ENCODE measurements at places on chromosomes 16 and 17.

DNA sequence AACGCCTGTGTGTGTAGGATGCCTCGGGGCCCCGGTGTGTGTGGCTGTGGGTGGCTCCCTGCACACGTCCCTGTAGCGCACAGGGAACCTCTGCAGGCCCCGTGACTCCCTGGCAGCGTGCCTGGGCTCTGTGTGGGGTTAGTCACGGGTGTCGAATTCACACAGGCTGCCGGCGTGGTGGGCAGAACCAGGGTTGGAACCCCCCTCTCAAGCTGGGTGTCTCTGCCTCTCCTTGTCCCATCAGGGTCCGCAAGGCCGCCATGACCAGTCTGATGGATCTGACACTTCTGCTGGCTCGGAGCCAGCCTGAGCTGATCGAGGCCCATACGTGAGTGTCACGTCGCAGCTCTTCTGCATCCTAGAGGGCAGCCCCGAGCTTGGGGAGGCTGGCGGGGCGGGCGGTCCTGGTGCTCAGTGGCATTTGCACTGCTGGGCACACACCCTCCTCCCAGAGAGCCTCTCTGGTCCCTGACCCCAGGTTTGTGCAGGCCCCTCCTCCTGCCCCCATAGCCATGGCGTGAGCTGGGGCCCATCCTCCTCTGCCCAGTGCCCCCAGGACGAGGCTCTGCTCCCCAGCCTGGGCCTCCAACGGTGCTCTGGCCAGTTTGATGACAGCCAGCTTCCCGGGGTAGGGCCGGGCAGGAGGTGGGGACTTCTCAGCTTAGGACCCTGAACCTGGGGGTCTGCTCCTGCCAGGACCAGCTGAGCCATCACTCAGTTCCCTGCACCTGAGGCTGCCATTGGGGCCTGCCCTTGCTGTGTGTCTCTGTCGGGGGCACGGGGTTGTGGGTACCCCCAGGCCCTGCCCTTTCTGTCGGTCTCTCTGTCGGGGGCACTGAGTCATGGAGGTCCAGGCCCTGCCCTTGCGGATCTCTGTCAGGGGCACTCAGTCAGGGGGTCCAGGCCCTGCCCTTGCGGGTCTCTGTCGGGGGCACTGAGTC, 88.1 kb upstream of the ZNF750 start:
- no peak for DNase-seq

- no peak for DNase-seq
Measured at GRCh38 chr17:74608511-74608910, 15.0 kb downstream of the CD300E start.

- no peak for DNase-seq
Measured at GRCh38 chr16:51157698-51158097, 6.6 kb upstream of the SALL1 start.

DNA sequence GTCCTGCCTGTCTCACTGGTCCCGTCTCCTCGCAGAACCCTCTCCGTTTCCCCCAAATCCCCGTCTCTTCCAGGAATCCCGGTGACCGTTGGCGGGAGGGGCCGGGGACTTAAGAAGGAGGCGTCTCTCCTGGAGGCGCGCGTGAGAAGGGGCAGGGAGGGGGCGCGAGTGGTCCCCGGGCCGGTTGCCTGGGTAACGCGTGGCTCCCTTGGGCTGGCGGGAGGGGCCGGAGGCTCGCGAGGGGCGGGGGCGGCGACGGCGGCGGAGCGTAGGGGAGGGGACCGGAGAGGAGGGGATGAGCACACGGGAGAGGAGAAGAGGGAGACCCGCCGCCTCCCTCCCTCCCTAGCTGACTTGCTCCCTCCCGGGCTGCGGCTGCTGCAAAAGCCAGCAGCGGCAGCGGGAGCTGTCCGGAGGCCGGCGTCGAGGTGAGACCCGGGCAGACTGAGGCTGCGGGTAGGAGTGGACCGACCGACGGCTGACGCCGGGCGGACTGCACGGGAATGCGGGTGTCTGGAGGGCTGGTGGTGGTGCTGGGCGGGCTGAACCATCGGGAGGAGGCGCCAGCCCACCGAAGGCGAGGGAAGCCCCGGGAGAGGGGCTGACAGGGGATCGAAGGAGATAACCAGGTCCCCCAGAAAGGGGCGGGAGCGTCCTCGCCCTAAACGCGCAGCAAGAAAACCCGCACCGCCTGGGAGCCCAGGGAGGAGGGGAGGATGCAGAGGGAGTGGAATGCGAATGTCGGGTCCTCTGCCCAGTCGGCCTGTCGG, at the start of gene PRRT2:
Gene PRRT2, plus strand, starts transcription at position 298 of the 770 bp plus-strand sequence. CDS start 862 bp downstream, outside the sequence.
- peak; percentile 66 for DNase-seq

DNA sequence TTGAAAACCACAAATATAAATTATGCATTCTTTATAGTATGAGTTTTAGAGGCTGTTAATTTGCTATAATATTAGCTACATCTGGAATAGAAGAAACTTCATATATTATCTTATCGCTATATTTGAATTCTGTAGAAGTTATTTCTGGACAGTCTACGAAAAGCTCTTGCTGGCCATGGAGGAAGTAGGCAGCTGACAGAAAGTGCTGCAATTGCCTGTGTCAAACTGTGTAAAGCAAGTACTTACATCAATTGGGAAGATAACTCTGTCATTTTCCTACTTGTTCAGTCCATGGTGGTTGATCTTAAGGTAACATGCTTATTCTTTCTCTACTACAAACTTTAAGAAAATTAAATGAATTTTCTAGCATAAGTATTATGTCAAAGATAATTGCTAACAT, 96.8 kb downstream of the OMG start:
- no peak for DNase-seq

- DNase-seq = peak; percentile 53
Measured at GRCh38 chr16:361872-362701, 8.3 kb downstream of the MRPL28 start.

DNA sequence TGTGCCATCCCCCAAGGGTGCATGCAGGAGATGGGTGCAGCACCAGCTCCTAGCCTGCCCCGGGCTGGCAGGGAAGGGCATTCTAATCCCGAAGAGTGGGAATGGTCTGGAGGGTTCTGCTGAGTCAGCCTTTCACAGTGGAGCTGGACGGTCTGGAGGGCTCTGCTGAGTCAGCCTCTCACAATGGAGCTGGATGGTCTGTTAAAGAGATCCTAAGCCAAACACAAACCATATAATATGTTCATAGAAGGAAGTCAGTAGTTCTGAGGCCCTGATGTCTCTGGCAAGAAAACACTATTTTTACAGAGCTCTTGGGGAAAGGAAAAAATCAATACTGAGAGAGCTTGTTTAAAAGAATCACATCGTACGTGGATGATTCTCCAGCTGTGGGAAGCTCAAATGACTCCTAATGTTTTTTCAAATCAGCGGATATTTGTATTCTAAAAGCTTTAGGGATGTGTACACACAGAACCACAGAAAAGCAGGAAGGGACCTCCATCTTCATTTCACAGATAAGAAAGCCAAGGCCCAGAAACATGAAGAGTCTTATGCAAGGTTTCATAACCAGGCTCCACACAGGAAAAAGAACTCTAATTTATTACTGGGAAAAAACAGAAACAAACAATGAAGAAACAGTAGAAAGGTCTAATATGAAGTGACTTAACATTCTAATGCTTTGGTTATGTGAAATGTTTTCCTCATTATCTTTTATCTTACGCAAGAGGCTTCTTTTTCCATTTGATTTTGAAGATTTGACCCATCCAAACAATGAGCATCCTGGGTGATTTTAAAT, 176.3 kb downstream of the VPS53 start:
- DNase-seq = no peak

DNA sequence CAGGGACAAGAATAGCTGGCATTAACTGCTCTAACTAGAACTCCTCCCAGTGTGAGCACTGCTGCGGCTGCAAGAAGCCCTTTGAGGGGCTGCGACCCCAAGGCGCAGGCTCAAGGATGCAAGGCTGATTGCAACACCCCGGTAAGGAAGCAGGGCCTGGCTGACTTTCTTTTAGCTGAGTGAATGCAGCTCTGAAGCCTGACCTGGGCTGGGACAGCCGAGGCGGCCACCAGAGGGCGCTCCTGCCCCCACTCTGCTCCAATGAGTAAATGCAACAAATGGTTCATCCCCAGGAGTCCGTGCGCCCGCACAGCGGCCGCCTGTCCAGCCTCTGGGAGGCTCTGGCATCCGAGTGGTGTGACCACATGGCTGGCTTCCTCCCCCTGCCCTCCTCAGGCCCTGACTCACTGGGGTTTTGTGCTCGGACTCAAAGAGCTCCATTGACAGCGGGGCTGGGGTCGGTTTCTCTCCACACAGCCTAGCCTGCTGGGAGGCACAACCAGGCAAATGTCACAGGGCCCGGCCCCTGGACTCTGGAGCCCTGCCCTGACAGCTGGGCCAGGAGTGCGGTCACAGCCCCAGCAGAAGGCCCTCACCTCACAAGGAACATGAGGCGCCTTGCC, at the start of gene SMIM5:
Gene SMIM5, plus strand, starts transcription at position 572 of the 623 bp plus-strand sequence. CDS start 6,768 bp downstream, outside the sequence.
- peak; percentile 25 for DNase-seq

DNA sequence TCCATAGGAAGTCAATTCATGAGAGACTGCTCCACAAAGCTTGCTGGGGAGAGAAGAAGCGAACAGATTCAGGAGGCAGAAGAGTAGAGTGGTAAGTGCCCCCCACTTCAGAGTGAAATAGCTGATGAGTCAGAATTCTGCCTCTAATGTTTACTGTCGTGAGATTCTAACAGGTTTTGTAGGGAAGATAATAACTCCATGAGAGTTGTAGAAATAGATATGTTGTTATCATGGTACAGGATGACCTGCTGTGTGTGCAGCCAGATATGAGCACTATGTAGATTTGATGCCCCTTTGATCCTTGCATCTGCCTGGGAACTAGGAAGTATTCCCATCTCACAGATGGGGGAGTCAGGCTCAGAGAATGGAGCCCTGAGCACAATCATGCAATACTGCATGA, 502.4 kb upstream of the CDH11 start:
- no peak for DNase-seq

DNA sequence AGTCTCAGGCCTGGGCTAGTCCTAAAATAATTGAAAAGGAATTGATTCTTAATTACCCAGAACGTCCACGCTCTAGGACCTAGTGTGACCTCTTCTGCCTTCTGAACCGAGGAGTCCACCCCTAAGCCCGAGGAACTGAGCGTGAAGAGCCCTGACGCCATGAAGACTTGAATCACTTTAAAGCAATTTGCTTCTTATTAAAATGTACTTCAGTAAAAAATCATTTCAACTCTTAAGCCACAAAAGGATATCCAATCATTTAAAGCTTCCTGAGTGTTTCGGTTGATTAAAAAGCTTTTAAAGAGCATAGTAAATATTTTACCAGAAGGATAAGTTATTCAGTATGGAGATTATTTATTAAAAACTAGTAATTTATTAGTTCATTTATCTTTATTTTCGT, 11.6 kb downstream of the HSBP1 start:
- DNase-seq = peak; percentile 87

DNA sequence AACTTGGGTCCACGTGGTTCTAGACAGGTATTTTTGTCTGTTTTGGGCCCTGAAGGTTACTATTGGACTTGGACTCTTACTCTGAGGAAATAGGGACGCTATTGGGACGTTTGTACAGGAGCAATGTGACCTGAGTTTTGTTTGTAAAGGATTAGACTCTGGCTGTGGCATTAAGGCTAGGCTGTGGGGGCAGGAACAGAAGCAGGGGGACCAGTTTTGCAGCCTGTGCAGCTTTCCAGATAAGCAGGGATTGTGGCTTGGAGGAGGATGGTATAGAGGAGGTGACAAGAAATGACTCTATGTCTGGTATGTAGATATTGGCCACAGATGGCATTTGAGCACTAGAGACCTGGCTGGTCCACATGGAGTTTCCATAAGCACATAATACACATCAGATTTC, 12.8 kb downstream of the NOD2 start:
- DNase-seq = no peak

GRCh38 chr17:66304304-66305174, 2.1 kb downstream of the PRKCA start:
- peak; percentile 34 for DNase-seq

DNA sequence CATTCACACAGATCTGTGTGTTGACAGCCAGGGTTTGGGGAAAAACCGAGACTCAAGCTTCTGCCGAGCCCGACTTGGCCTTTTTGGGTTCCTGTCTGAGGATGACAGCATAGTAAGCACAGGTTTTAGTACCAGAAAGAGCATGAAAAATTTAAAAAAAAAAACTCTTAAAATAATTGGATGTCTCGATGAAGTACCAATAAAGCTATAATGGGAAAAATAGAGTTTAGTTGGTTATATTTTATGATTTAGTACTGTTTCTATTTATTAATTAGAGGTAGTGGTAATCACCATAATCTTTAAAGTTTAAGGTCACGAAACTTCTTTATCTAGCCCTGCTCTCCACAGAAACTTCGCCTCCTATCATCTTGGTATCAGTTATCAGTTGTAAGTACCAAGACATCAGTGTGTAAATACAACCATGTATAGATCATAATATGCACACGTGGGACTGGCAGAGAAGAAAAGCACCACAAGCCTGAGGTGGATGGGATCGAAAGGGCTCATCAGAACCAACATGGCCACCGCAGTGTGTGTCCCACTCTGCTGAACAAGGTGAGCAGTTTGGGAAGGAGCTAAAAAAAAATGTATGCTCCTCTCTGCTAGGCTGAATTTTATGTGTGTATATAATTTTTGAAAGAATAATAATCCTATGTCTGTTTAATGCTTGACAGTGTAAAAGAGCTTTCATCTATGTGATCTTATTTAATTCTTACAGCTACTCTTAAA, 14.4 kb upstream of the EEF2K start:
- peak; percentile 37 for DNase-seq

- no peak for DNase-seq
Measured at GRCh38 chr17:979212-979538, 401 bp downstream of the NXN start.

DNA sequence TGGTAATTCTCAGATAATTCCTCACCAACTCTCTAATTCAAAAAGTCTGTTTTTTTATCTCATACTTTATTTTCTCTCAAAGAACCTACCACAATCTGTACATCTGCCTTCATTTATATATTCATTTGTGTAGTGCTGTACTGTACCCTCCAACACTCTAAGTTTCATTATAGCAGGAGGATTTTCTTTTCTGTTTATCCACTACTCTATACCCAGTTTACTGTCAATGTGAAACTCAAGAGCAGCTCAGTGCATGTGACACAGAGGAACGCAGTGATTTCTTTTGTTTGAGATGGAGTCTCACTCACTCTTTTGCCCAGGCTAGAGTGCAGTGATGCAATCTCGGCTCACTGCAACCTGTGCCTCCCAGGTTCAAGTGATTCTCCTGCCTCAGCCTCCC, 117.8 kb downstream of the ADAMTS18 start:
- no peak for DNase-seq

DNA sequence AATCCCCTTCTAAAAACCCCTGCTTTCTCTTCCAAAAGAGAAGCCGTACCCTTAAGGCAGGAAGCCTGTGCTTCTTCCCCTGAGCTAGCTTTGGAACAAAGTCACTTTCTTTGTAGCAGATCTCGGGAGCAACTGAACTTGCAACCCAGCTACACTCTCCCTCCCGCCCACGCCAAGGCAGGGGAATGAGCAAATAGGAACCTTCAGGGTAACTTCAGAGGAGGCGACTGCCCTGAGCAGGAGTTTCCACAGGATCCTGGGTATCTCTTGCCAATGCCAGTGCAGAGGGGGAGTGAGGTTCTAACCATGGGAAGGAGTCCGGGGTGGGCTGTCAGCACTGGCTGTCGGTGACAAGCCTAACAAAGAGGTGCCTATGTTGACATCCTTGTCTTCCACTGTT, 5.9 kb upstream of the PIRT start:
- no peak for DNase-seq

- peak; percentile 93 for DNase-seq
Measured at GRCh38 chr17:1793447-1793806, 31.6 kb downstream of the SERPINF1 start.

GRCh38 chr17:40297511-40297910, 9.8 kb downstream of the CDC6 start:
- DNase-seq = no peak
